Globus pallidus (tissue), 1 donor: ENCODE measurements at places on chromosomes 5 and 9.
A peak's percentile ranks its signal among the peaks of the same experiment; 100 is the strongest.

GRCh38 chr5:137303509-137303908, 195.6 kb downstream of the SPOCK1 start:
- no peak for DNase-seq

DNA sequence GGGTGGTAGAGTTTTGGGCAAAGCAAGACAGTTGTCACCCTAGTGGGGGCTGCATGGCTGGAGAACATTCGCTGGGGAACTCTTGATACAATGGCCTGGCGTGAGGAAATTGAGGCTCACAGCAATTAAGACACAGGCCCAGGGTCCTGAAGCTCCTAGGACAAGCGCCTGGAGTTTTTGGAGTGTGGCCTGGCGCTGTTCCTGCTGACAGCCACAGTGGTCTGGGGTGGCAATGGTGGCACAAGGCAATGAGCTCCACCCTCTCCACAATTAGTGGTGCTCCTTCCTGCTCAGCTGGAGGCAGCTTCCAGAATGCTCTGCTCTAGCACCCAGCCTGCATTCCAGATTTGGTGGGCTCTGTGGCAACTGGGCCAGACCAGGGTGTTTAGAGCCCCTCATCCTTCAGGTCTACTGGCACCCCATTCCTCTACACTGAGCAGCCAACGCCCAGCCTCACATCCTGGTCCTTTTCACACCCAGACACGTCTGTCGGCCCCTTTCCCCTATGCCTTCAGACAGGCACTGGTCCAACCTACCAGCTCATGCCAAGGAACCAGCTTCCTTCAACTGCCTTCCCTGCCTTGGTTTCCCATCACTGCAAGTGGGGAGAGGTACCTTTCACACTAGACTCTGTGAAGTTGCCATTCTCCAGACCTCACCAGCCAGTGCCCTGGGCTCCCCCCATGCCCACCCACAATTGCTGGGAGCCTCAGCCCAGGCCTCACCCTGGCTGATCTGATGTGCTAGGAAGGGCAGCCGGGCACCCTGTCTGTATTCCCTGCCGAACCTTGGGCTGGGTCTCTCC, 138.1 kb upstream of the COL5A1 start:
- no peak for DNase-seq

GRCh38 chr9:82882138-82882537, 180.8 kb downstream of the RASEF start:
- no peak for DNase-seq

GRCh38 chr5:149397530-149397929, 18.4 kb upstream of the IL17B start:
- DNase-seq: no peak

DNA sequence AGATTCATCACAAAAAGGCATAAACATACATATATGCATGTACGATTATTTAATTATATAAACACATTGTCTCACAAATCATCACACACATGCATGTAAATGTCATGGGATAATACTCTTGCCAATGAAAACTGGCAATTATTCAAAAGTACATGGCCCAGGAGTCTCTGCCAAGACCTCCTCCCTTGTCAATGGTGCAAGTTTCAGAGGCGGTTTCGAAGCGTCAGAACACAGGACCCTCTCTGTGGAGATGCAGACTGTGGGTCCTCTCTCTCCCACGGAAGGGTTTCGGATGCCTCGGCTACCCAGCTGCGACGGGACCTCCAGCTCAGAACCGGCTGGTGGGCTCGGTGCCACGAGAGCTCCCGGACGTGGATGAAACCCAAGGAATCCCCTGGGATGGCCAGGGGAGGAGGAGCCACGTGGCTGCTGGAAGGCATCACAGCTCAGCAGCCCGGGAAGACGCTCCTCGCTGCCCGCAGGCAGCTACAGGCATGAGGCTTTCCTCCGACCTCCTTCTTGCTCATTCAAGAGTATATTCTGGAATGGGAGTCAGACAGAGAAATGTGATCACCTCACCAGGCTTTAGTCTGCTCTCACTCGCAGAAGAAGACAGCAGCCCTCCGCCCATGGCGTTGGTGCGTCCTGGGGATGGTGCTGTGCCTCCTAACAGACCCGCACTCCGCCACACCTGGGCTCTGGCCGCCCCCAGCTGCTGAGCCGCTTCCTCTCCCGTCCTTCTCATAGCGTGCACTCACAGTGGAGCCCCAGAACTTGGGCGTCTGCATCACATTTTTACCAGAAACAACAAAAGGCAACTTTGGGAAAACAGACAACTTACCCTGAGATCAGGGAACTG, 308.8 kb downstream of the IRX2 start:
- no peak for DNase-seq

GRCh38 chr9:99906403-99907207, at the start of gene STX17:
STX17 (plus strand) TSS chr9:99906654; CDS start chr9:99915240, 8,586 bp downstream.
- peak; percentile 71 for DNase-seq

DNA sequence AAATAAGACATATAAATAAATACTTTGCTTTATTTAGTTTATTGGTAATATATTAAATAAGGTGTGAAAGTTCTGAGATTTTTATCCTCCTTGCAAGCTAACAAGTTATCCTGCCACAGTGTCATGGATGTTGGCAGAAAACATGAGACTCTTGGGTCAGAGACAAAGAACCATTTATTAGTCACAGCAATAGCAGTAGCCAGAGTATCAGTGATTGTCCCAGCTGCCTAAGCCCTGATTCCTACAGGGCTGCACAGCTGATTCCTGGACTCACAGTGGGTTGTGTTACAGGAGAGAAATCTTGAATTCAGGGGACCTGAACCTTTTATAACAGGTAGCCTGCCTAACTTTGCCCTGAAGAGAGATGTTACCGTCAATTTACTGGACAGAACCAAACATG, 304.5 kb upstream of the ZNF608 start:
- DNase-seq: peak; percentile 86

GRCh38 chr5:154900066-154900465, 37.9 kb downstream of the GEMIN5 start:
- DNase-seq: no peak

- DNase-seq: no peak
Observed at GRCh38 chr9:37953775-37954437, 50.0 kb upstream of the SLC25A51 start.

DNA sequence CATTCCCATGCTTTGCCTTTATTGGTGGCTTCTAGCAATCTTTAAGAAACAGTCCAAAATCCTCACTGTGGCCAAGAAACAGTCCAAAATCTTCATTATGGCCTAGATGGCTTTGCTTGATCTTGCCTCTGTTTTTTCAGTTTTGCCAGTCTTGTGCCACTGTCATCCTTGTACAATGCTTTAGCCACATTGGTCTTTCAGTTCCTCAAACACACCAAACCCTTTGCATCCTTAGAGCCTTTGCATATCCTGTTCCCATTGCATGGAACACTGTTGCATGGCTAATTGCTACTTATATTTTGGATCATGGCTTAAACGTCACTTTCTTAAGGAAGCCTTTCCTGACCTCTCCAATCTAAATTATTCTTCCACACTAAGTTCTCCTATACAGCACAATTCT, 22.1 kb downstream of the MRRF start:
- DNase-seq: no peak

DNA sequence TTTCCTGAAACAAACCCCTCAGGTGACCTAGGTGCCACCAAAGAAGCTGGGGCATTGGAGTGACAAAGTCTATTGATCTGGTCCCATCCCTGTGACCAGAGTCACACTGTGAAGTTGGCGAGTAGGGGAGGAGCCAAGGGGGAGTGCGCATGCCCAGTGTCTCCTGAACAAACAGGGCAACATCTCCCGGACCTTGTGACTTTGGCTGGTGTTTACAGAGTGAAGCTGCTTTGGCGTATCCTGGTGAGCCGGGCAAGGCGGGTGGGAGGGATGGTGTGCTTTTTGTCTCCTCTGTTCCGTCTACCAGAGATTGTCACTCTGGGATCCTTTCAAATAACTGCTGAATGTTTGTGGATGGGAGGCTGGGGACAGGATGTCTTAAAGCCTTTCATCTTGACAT, 204.5 kb downstream of the HSPA4 start:
- no peak for DNase-seq

DNA sequence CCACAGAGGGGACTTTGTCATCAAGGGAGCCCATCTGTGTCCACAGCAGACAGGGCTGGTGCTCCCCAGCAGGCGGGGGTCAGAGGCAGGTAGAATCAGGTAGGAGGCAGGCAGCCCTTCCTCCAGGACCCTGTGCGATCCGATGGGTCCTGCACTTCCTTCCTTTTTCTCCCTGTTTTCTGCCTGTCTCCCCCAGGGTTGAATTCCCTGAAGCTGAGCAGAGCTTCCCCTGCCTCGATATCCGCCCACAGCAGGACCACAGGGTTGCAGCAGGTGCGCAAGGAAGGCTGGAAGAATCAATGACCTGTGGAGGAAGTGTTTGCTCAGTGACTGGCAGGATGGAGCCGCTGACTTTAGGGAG, 69.2 kb downstream of the MRPL36 start:
- no peak for DNase-seq

- no peak for DNase-seq
Observed at GRCh38 chr5:981456-981855, 27.1 kb upstream of the NKD2 start.

DNA sequence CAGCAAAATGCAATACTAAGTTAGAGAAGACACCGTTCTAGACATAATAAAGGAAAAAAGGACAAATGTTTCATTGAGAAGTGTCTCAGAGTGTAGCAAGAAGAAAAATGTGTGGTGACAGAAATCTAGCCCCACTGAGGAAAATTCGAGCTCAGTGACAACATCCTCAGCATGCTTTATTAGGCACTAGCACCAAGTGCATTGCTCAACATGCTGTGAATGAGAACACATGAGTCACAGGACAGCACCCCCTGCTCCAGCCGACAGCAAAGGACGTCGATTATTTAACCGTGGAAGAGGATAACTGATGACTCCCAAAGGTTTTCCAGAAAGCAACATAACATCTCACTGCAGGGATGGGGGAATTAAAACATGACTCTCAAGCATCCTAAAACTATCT, 182.7 kb downstream of the GNAQ start:
- DNase-seq: peak; percentile 68

DNA sequence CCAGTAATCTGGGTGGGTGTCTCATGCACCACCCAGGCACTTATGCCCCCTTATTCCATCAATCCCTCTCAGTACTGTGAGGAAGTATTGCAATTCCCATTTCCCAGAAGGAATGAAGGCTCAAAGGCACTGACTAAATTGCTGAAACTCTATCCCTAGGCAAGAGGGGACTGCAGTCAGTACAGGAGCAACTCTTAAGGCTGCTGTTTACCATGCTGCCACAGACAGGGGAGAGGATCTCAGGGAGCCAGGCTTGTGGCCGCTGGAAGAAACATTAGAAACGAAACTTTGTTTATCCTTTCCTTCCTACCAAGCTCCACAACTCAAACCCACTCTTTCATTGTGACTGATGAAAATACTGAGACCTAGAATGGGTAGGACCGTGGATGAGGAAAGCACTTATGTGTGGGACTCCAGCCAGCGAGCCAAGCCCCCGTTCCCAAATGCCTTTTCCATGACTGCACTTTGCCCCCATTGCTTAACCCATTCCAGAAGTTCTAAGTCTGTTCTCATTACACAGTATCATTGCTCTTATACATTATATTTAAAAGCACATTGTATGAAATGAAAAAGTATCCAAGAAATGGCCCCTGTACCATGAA, 54.3 kb downstream of the TLE1 start:
- no peak for DNase-seq

DNA sequence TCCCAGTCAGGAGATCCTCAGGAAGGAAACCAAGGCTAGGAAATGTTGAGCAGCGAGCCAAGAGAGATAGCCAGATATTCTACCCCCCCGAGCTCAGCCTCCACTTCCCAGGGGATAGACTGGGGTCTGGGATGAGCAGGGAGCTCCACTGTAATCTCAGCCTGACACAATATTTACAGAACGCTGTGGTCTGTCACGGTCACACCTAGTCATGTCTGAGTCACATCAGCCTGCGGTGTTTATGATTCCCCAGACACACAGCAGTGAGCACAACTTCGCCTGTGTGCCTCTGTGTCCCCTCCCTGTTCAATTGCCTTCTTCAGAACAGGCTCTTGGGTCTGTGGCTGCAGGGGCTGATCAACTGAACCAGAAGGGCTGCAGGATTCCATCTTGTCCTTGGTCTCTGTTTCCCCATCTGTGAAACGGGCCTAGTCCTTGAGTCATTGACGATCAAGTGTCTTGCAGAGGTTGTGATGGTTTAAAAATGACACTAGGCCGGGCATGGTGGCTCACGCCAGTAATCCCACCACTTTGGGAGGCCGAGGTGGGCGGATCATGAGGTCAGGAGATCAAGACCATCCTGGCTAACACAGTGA, 8.6 kb upstream of the PRRX2 start:
- DNase-seq: no peak

GRCh38 chr9:99040251-99040900, 64.5 kb upstream of the TGFBR1 start:
- no peak for DNase-seq

DNA sequence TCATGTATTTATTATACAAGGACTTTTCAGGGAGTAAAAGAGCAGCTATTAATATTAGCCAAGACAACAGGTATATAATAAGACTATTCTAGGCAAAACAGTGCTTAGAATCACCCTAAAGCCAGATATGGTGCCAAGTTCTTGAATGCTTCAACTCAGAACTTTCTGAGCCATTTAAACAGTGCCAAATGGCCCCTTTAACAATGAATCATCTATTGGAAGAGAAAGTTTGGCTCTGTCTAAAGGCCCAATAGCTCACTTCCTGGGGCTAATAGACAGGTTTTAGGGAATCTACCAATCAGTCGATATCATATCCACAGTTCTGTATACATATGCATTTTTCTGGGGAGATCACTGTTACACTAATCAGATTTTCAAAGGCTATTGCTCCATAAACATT, 42.9 kb downstream of the ZNF474 start:
- DNase-seq: no peak
